ENCODE measurements at places on chromosomes 16 and 17.

DNA sequence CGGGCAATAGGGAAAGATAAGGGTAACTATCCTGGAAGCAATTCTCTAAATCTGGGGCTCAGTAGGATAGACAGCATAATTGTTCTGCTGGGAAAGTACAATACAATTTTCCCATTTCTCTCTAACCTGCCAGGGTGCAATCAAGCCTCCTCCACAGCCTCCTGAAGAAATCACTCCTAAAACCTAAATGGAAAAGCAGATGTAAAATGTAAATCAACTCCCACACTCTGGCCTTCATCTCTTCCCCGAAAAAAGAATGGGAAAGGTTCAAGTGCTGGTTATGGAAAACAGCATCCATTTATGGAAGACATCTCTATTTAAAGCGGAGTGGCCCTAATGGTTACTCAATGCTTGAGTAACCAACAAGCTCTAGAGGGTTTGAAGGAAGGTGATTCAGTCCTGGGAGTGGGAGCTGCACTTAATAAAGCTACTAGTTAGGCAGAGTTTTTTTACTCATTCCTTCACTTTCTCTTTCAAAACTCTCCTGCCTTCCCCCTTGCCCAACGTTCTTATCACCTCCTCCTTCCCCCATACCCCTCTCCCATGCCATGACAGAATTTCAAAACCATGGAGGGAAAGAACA, 5.1 kb downstream of the MMD start:
- DNase-seq = no peak

- no peak for DNase-seq
Measured at GRCh38 chr17:39092692-39093230, 58.7 kb downstream of the PLXDC1 start.

GRCh38 chr16:72969146-72969545, 78.8 kb downstream of the ZFHX3 start:
- no peak for DNase-seq

GRCh38 chr17:45895304-45895968, 1.1 kb downstream of the MAPT start:
- DNase-seq = no peak

- no peak for DNase-seq
Measured at GRCh38 chr17:49968405-49969133, 421 bp upstream of the DLX4 start.

DNA sequence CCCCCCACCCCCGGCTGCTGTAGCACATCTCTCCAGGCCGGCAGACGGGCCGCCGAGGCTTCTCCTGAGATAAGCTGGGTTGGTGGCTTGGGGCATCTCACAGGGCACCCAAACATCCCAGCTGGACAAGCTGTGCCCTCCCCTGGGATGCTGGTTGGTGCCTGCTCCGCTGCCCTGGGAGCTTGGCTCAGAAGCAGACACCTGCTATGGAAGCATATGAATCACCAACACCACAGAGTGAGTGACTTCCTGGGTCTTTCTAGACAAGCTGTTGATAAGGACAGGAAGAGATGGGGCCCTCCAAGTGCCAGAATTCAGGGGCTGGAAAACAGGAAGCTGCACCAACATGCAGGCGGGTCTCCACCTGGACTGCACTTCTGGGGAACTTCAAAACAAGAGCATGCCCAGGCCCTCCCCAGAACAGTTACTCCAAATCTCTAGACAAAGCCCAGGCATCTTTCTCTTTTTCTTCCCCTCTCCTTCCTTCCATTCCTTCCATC, 13.7 kb downstream of the C16orf95 start:
- no peak for DNase-seq

DNA sequence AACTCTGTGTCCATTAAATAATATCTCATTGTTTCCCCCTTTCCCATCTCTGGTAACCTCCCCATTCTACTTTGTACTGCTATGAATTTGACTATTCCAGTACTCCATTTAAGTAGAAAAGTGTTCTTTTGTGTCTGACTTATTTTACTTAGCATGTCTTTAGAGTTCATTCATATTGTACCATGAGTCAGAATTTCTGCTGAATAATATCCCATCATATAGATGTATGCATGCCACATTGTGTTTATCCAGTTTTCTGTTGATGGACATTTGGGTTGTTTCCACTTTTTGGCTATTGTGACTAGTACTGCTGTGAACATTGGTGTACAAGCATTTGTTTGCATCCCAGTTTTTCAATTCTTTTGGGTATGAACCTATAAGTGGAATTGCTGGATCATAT, 6.0 kb downstream of the PPM1D start:
- DNase-seq = no peak

- no peak for DNase-seq
Measured at GRCh38 chr17:28492352-28493310, 13.5 kb upstream of the FOXN1 start.

DNA sequence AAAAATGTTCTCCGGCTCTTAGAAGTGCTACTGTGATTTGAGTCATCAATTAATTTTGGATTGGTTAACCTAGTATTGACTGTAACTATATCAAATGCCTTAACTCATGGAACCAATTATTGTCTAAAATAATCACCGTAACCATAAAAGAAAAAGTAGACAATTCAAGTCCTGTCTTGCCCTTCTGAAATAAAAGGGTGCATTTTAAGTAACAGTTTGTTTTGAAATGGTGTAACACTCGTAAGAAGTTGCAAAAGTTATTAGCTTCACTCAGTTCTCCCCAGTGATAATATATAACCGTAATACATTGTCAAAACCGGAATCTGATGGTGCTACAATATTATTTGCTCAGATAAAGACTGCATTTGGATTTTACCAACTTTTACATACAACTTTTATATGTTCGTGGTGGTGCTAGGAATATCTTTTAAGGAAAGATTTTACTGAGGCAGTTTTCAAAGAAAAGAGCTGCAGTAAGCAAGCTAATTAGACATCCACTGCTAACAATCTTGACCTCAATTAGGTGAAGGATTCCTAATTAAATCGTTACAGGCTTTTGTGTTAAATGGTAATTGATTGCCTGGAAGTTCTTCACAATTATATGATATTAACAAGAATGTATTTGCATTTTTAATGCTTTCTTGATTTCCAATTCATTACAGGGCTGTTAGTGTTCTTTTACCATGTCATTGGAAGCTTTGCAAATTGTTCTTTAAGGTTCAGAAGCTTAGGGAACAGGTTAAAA, 413.1 kb upstream of the MON1B start:
- no peak for DNase-seq

DNA sequence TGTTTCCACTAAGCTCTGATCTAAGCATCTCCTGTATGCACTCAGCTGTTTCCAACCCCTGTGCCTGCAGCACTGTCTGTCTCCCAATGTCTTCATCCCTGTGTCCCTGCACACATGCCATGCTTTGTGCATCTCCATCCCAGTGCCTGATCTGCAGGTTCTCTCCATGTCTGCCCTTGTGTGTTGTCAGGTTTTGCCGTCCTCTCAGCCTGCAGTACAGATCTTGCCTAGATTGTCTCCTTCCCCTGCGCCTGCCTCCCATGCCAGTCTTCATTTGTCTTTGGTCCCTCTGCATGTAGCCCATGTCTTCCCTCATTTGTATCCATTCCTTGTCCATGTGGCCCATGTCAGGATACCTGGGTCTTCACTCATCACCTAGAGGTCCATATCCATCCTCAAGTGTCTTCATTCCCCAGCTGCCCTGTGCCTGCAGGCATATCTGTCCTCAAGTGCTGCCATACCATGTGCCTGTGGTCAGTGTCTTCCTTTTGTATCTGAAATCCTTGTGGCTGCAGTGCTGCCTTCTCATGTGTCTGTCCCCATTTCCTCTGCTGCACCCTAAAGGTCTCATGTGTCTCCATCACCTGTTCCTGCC, 71.5 kb downstream of the TNFRSF13B start:
- no peak for DNase-seq

DNA sequence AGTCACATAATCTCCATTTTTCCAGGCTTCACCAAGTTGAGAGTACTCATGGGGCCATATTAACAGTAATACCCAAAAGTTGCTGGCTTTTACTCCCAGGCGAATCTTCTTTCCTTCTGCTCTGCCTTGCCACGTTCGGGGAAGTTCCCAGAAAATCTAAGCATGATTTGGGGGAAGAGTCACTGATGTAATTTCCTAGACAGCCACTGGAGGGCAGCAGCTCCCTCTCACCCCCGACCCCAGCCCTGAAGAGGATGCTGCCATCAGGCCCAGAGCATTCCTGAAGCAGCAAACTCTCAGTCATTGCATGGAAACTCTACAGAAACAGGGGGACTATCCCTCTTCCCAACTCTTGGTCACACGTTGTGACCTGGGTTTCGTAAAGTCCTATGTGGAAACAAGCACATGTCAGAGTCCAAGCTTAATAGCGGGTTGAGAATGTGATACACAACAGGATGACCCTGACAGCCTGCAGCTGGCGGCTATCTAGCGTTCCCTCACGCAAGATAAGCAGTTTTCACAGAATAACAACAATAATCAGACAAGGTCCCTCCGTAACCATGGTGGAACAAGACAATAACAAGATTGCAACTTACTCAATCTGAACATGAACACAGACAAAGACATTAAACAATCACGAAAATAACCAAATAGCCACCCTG, 43.8 kb upstream of the DHX40 start:
- peak; percentile 63 for DNase-seq

DNA sequence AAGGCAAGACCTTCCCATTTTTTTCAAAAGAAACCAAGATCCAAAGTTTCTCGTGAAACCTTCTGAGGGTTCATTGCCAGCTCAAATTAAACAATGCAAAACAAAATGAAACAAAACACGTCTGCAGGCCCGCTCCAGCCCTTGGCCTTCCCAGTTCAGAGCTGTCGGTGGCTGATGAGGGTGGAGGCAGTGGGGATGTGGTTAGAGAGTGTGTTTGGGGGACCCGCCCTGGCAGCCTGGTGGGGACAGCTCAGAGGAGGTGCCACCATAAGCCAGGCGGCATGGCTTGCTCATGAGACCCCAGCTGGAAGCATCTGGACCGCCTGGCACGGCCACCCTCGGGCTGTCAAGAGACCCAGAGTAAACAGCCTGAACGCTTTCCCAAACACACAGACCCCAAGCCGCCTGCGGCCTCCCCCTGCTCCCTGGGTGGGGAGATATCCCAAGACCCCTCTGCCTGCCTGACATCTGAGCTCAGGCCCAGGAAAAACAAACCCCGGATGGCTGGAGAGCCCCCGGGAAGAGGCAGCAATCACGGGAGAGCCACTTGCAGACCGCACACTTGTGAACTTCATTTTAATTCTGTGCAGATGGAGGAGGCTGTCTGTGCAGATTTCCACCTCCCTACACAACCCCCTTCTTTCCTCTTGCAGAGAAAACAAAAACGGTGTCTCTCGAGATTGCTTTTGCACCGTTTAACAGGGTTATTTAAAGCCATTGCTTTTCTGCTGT, 35.4 kb upstream of the LITAF start:
- DNase-seq = no peak

- DNase-seq = no peak
Measured at GRCh38 chr16:77273815-77274214, 74.6 kb downstream of the SYCE1L start.

DNA sequence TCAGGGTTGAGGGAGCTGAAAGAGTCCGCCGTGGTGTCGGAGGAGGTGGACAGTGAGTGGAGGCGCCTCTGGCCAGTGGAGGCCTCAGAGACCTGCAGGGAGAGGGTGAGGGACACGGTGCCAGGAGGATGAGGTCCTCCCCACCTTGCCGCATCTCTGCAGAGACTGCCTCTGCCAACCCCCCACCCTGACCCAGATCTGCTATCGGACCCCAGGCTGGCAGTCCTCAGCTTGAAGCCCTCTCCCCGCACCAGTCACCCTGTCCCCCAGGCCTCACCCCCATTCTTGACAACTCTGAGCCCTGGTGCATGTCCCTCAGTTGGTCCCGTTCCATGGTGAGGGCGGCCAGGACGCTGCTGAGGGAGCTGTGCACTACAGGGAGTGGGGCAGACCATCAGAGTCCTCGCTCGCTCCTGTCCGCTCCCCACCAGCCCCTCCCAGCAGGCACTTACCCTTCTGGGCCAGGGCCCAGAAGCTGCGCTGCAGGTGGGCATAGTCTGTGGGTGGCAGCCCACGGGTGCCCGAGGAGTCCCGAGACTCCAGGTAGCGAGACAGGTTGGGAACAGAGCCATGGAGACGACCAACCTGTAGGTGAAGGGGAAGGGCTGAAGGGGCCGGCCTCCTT, 5.4 kb downstream of the OSBPL7 start:
- DNase-seq = no peak

DNA sequence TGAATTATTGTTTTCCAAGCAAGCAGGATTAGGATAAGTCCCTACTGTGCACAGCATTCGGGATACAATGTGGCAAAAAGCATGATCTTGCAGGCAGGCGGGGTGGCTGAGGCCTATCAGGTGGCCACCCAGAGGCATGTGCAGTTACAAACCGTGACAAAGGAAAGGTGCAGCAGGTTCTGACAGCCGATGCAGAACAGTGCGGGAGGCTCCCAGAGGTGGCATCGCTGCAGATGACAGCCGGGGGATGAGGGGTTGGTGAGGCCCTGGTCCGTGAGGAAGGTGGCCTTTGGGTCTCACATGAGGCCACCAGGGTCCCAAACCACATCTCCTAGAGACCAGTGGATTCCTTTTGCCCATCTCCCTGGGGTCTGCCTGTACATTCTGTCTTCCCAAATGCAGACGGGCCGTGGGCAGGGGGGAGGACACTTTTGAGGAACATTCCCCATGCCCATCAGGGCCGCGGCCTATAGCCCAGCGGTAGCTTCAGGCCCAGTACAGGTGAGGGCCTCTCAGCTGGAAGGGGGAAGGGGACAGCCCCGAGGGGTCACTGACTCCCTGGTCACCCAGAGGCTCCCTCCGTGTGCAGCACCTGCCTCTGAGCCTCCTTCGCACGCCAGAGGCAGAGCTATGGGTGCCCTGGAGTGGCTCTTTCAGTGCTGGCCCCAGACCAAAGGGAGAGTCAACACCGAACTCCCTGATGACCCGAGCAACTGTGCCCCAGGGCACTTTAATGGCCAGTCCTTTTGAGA, 85.1 kb downstream of the SOCS1 start:
- no peak for DNase-seq

GRCh38 chr17:50123649-50124349, 6.2 kb downstream of the SAMD14 start:
- no peak for DNase-seq

- DNase-seq = no peak
Measured at GRCh38 chr17:79189305-79189704, 114.7 kb downstream of the ENGASE start.

DNA sequence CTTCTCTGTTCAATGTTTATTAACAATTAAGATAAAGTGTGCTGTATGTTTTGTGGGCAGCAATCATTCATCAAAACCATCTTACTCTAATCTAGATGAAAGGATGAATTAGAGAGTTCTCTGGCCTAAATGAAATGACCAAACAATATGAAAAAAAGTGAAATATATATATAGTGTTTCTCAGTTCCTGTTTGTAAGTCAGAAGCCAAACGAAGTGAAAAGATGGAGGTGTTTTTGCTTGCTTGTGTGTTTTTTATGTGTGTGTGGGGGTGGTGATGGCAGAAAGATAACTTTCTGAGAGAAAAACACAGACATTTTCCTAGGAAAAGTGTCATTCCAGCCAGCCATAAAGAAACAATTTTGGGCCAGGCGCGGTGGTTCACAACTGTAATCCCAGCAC, 138.6 kb downstream of the CDH8 start:
- DNase-seq = no peak

DNA sequence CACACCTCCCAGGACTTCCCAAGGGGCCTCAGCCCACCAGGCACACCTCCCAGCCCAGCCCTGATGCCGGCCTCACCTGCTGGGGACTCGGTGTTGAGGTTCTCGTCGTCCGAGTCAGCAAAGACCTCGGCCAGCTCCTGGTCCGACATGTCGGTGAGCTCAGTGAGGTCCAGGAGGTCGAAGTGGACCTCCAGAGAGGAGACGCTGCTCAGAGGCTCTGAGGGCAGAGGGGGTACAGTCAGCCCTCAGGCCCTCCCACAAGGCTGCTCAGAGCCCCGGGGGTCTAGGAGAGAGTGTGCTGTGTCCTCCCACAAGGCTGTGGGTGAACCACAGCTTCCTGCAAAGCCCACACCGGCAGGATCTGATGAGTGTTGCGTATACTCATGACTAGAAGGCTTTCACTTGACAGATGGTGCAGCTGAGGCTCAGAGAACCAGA, 10.5 kb downstream of the DBNDD1 start:
- no peak for DNase-seq
